ENCODE measurements at places on chromosomes 11 and 22.

GRCh38 chr11:119639642-119640205 is 89.3 kb downstream of the NECTIN1 start:
- no peak for DNase-seq

DNA sequence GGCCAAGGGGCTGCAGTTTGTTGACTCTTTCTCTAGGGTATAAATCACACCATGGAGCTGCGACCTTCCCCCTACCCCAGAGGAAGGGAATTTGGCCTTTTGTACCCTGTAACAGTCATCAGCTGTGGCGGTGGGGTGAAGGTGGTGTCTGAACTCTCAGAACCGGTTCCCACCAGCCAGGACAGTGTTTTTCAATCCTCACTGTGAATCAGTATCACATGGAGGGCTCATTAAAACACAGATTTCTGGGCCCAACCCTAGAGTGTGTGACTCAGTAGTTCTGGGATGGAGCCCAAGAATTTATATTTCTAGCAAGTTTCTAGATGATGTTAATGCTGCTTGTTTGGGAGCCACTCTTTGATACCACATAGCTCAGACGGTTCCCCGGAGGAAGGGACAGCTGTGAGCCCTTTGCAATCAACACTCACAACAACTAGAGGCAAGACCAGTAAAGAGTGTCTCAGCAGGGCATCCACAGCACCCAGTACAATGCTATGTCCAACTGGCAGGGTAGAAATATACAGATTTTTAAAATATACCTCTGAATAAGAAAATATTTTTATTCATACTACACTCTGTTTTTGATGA is 43.9 kb upstream of the FAT3 start:
- no peak for DNase-seq

DNA sequence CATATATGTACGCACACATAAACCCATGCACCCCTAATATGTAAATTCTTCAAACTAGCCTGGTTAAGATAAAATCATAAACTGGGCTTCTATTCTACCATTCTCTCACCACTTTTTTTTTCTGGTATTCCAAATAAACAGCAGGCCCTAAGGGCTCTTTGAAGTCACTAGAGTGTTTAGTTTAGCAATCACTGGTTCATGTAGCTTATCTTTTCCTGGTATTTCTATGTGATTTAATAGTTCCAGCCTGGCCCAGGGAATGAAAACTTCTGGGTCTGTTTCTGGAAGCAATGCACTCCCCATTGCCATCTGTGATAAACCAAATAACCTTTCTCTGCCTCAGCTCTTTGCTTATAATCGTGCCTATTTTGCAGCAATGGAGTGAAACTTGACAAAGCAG is 10.7 kb upstream of the MPPED2 start:
- DNase-seq, result no peak

- no peak for DNase-seq
These were observed 38.7 kb downstream of the CYTH4 start for GRCh38 chr22:37320726-37321677.

DNA sequence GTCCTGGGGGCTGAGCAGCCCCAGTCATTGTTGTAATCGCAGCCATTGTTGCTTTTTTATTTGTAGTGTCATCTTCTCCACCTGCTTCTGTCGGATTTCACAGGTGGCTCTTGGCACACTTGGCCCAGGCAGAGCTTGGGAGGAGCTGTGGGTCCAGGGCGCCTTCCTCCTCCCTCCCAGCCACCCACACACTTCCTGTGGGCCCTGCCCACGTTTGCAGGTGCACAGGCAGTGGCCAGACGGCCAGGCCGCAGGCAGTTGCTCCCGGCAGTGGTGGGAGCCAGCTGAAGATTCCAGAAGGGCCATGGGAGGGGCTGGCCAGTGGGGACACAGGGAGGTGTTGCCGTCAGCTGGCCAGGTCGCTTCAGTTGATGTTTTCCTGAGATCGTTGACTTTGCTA is 1191.9 kb downstream of the BRD1 start:
- DNase-seq, result no peak

DNA sequence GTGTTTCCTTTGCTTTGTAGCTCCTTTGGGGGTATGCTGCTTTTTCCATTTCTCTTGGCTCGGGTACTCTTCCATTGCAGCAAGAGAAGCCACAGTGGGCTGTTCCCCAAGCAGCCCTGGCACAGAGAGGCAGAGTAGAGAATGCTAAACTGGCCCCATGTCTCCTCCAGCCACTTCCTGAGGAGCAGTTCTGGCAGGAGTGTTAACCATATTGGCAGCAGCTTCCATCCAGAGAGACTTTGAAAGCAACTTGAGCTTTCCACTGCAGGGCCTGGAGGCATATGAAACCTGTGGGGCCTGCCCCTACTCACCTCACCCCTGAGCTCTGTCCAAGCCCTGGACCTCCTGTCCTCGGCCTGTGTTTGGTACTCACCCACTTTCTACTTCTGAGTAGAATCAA is 61.8 kb downstream of the ALX4 start:
- DNase-seq, result no peak

- DNase-seq, result peak; percentile 34
These were observed 635 bp downstream of the PRR5 start for GRCh38 chr22:44702479-44703198.

GRCh38 chr11:117412176-117412575 is 84.5 kb downstream of the CEP164 start:
- no peak for DNase-seq

DNA sequence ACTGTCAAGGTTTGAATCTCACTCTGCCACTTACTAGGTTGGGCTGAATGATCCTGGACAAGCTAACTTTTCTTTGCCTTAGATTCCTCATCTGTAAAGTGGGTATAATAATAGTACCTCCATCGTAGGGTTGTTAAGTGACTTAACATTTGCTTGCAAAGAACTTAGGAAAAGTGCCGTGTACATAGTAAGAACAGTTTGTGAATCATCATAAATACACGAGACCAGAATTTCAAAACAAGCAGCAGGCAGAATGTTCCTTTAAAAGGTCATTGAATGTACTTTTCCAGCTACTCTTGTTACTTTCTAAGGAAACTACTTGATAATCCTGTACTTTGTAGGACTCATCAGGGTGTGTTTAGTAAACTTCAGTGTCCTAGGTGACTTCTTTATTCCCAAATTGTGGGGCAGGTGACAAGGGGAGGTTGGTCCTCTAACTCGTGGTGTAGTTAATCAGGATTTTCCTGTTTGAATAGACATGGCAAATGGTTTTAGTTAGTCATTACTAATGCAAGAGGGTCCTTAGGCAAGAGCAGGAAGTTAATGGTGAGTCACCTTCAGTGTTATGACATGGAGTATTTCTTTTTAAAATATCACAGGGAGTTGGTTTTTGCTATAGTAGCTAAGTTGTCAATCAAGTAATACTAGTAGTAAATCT is 67.9 kb downstream of the YAP1 start:
- no peak for DNase-seq

DNA sequence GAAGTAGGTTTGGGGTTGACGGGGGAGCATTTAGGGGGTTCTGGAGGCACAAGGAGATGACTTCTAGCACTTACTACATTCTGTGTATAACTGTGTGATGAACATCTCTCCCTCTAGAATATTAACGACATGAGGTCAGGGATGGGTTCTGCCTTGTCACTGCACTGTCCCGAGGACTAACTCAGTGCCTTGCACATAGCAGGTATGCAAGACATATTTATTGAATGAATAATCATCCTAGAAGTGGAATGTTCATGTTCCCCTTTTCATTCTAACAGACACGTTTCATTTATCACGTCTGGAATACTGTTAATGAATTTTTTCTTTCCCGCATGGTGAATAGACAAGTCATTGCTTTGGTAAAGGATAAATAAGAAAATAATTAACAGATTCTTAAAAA is 12.6 kb downstream of the SYT13 start:
- DNase-seq, result no peak

- DNase-seq, result no peak
These were observed 31.0 kb downstream of the SYT7 start for GRCh38 chr11:61549662-61550568.

DNA sequence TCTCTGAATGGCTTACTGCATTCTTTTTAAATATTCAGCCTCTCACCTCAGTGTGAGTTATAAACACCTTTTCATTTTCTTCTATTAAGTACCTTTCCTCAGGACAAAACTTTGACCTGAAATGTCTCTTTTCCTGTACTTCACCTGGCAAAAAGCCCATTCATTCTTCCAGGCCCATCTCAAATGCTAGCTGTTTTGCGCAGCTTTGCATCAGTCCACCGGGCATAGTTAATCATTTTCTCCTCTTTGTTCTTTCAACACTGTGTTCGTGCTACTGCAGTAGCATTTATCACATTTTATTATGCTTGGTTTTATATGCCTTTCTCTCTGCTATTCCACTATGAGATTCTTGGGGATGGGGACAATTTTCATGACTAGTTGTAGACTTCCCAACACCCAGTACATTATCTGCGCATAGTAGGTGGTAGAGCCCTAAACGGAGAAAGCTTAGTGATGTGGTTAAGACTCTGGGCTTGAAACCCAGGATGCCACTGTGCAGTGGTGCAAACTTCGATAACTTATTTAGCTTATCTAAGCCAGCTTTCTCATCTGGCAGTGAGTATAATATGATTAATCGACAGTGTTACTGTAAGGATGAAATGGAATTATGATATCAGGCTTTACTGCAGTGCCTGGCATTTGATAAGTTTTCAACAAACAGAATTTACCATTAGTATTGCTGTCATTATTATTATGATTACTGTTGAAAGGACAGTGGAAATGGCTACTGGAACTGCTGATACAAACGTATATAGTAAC is 695.7 kb downstream of the NELL1 start:
- DNase-seq, result no peak

- no peak for DNase-seq
These were observed 11.7 kb upstream of the UCP3 start for GRCh38 chr11:74020539-74020938.

DNA sequence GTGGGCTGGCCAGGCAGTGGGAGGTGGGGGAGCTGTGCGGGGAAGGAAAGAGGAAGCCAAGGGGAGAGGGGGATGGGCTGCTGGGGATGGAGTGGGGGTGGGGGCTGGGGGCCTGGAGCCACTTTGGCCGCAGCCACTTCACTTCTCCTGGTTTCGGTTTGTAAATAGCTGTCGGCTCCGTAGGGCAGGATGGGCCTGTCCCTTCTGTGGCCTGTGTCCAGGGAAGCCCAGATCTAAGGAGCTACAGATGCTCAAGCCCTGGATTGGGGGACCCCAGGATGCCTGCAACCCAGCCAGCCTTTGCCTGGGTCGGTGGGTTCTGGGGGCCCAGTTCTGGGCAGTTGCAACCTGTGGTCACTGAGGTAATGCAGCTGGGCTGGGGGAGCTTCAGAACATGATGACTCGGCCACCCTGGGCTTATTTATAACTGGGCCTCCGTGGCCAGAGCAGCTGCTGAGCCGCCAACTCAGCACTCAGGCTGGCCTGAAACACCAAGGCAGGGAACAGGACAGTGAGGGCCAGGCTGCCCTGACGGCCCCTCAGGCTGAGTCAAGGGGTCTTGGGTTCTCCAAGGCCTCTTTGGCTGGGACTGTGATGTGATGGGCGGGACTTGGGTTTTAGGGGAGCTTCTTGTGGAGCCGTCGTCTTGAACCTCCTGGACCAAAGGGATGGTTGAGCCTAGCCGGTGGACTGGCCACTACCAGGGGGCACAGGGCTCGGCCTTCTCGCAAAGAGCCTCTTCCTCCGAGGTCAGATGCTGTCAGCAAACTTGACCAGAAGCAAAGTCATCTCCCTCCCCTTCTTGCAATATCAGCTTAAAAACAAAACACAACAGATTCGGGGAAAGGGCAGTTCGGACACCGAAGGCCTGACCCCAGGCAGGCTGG is 15.0 kb upstream of the SLC39A13 start:
- DNase-seq, result no peak

DNA sequence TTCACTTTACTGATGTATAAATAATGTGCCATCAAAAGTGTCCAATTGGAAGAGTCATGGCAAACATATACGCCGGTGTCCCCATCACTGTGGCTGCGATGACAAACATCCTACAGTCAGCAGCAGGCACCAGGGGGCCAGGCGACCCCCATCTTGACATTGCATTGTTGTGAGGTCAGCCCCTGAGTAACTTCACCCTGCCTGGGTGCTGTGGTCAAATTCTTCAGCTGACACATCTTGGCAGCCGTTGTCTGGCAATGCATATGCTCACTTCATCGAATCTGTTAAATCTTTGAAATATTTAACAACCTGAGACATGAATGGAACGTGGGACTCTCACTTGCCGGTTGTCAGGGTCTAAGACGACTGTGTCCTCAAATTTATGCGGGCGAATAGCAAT is 430.9 kb downstream of the BRD1 start:
- no peak for DNase-seq

All from activated naive CD4-positive, alpha-beta T cell treated with anti-CD3 and anti-CD28 coated beads for 36 hours (primary cell).